ENCODE measurements at places on chromosomes 3 and 15.
A peak's percentile ranks its signal among the peaks of the same experiment; 100 is the strongest.

DNA sequence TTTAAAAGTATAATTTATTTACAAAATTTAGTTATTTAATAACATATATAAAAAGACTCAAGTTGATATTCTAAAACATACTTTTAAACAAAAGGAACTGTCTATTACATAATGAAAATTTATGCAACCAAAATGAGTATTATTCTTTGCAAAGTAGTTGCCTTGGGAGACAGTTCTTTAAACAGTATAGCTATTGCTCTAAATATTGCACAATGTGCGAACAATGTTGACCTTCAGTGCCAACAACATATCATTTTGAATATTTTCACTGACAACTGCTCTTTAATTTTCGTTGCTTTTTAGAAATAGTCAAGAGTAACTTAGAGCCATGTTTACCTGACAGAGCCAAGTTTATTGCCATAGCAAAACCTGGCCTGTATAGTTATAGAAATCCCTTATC is 124.9 kb downstream of the ZBTB20 start:
- no peak for DNase-seq

DNA sequence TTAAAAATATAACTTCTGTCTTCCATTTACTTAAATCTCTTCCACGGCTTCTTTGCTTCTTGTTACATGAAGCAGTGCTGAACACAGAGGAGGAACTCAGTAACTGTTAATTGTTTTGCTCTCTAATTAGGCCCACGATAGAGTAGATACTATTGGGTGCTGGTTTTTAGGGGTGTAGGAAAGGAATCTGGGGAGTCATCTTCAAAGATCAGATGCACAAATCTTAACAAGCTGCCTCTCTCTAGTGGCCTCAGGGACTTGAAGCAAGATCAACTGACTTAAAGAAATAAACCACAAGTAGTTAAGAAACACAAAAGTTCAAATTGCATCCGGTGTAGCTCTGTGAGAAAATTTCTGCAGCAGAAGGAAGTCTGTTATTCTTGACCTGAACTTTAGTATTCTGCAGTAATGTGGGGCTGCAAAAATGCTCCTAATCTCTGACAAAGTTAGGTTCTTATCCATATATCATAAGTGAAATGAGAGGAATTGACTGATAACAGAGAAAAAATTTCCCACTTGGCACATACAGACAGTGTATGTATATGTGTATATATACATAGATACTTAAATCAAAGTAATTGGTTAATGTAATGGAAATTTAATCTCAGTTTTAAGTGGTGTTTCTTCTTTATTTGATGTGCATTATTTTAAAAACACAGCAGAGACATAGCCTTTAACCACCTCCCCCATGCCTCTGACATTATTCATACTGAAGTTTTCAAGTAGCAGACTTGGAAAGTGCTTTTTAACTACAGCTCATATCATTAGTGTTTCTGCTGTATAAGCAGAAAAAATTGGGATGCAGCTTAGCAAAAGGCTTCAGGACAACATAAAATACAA is 51.8 kb downstream of the CHST2 start:
- peak; percentile 55 for DNase-seq

DNA sequence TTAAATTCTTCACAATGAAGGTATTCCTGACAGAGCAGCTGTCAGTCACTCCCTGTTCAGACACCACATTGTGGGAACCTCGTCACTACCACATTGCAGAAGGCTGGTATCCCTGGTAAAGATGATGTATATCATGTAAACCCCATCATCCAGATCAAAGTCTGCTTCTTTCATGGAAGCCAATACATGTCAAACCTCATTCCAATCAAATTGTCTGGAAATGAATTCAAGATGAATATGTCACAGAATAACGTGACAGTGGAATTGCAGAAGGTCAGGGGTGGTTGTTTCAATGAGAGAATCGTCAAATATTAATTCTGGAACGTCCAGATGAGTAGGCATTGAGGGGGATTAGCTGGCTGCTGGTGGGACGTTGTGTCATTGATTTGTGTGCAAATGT is 4.2 kb downstream of the ZIC4 start:
- no peak for DNase-seq

- no peak for DNase-seq
Observed at GRCh38 chr3:154398084-154398967, 31.7 kb downstream of the GPR149 start.

DNA sequence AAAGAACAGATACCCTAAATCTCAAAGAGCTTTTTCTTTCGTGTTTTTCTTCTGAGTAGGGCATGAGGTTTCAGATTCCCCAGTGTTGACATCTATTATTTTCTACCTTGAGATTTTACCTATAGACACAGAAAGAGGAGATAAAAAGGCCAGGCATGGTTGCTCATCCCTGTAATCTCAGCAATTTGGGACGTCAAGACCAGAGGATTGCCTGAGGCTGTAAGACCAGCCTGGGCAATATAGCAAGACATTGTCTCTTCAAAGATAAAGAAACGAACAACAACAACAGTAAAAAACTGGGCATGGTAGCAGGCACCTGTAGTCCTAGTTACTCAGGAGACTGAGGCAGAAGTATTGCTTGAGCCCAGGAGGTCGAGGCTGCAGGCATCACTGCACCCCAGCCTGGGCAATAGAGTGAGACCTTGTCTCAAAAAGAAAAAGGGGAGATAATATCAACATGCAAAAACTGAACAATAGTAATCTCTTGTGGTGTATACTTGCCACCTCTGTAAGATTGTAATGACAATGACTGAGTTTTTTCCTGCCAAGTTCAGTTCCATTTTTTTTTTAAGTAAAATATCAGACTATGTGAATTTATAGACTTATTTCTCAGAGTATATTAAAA is 71.3 kb downstream of the MBNL1 start:
- DNase-seq, result no peak

- peak; percentile 16 for DNase-seq
Observed at GRCh38 chr3:116579840-116580239, 129.7 kb upstream of the TUSC7 start.

DNA sequence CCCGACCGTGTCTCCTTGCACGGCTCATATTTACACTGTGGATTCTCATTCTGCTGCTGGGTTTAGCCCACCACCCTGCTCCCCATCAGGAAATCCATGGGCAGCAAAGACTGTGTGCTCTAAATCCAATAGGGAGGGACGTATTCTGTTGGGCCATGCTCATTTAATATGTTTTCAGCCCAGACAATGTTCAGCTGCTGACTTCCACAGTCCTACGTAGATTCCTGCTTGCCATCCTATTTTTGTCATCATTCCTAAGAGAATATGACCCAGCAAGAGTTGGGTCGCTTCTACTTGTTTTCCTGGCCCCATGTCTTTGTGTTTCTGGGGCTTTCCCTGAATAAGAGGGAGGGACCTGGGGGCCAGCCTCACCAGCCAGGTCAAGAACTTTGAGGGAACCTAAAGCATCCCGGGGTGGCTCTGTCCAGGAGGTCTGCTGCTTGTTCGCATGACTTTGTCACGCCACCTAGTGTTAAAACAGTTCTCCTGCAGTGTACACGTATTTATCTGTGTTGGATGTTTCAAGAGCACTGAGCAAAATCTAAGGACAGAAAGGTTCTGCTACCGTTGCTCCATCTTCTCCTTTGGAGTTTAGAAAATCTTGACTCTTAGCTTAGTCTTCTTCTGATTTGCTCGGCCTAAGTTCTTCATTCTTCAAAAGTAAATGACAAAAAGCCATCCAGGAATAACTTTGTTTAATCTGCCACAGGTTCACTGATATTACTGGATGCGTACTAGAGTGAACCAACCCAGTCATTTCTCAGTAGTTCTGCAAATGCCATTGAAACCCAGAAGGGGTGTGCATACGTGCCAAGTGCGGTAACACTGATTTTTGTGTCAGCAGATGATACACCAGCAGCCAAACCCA is 79.8 kb upstream of the NR2E3 start:
- DNase-seq, result peak; percentile 65

- no peak for DNase-seq
Observed at GRCh38 chr3:83092521-83093221, 1331.2 kb upstream of the GBE1 start.

DNA sequence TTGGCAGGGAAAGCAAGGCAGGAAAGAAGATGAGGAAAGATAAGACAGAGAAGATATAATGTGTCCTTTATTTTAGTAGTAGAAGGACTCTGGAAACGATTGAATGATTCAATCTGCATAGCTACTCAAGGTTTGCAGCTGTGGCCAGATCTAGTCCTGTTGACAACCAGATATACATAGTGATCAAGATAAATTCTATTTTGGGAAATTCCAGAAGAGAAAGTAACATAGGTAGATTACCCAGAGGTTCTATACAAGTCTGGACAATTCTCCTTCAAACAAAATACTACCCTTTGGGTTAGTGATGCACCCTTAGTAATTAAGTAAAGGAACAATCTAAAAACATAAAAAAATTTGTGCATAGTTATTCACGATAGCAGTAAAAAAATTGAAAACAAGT is 9.4 kb downstream of the TERC start:
- DNase-seq, result no peak

DNA sequence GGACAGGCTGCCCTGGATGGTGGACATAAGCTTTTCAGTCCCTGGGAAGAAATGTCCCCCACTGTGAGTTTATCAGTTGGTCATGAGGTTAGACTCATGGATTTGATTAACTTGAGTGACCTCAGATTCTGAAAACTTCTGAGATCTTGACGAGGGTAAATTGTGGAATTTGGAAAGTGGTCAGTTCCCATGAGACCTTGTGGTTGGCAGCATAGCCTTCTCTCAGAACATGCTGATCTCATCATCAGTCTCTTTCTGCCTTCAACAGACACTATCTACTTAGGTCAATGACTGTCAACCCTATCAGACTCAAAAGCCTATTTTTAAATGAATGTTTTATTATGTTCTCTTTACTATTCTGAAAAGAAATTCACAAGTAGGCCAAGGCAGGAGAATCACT is 45.6 kb upstream of the NDUFB4 start:
- DNase-seq, result peak; percentile 51

DNA sequence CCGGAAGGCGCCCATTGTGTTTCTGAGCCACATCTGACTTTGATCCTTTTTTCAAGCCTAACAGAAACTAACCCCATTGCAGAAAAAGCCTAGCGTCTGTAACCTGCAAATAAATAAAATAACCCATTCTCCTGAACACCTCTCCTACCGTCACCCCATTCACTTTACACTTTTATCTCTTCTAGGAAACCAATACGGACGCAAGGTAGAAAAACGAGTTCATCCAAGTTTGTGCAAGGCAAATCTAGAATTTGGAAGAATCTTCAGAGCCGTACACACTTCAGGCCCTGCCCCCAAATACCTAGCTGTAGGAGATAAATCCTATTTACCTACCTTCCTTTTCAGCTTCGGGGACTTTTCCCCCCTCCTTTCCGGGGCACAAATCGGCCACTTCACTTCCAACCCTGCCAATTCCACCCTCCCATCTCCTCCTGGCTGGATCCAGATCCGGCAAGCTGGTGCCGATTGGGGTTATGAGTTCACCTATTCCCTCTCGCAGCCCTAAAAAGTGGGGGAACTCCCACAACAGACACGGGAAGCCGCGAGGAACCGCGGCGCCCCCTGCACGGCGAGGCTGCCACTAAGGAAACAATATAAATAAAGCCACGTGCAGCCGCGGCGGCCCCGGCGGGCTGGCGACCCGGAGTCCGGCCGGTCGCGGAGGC is 987 bp downstream of the PRTG start:
- no peak for DNase-seq

DNA sequence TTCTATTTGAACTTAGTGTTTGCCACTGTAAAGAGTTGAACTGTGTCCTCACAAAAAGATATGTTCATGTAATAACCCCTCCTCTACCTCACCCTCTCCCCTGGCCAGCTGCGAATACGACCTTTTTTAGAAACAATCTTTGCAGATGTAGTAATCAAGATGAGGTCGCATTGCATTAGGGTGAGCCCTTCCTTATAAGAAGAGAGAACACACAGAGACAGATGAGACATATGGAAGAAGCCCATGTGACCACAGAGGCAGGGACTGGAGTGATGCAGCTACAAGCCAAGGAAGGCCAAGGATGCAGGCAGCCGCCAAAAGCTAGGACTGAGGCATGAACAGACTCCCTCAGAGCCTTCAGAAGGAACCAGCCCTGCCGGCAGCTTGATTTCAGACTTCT is 27.6 kb downstream of the GPR176 start:
- peak; percentile 24 for DNase-seq

- peak; percentile 94 for DNase-seq
Observed at GRCh38 chr3:132543011-132543739, 53.9 kb upstream of the ACKR4 start.

DNA sequence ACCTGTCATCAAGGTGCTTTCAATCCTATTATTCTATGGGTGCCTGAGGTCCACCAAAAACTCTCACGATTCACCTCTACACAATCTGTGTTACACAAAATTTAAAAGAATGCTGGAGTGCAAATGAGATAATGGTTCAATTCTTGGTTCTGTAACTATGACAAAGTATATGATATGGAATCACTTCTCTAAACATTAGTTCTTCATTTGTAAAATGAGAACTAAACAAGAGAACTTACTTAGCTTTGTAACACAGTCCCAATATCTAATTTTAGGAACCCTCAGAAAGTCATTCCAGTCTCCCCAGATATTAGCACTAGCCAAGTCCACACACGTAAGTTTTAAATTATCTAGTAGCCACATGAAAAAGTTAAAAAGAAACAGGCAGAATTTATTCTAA is 111.5 kb downstream of the TBL1XR1 start:
- no peak for DNase-seq

DNA sequence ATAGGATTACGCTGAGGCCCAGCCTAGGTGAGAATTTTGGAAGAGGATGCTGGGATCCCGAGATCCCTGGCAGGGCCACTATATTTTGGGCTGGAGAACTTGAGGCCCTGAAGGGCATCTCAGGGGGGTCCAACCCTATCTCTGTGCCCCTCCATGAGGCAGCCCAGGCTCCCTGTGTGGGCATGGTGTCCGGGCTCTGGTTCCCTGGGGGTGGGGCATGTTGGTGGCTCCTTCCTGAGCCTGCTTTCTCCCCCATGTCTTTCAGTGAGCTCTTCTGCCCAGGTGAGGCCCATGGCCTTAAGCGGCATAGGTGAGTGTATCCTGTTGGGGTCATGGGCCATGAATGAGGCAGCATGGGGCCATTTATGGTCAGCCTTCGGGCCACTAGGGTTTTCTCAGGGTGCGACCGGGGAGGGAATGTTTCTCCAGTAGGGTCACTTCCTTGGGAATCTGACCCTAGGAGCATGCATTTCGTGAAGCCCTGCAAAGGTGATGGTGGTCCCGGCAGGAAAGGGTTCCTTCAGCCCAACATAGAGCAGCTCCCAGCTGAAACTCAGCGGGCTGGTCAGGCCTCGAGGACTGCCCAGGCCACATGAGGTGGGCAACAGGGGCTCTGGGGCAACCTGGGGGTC is 191.3 kb downstream of the UBE3A start:
- DNase-seq, result no peak

DNA sequence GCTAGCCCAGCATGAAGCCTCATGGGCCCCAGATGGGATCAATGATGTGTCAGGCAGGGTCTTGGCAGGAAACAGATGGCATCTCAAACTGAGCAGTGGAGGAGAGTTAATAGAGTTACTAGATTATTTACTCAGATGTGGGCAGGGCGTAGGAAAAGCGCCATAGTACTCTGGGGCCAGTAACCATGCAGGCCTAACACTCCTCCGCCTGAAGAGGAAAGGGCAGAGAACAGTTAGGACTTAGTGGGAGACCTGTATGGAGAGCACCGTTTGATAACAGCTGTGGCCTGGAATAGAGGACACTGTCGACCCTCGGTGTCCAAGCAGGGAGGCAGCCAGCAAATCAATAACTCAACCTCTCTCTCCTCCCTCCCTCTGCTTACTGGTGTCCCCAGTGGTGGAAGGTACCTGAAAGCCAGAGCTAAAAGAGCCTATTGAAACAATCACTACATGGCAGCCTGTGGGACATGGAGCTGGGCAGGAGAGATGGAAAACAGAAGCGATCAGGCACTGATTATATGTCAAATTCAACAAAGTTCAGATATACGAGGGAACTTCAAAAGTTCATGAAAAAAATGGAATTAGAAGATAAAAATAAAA is 111.4 kb upstream of the CCNL1 start:
- DNase-seq, result no peak

GRCh38 chr3:134696155-134696554 is 45.3 kb upstream of the KY start:
- no peak for DNase-seq
